ENCODE measurements at places on chromosomes 6 and 20.
A peak's percentile ranks its signal among the peaks of the same experiment; 100 is the strongest.

GRCh38 chr20:37529214-37529967, 1.7 kb upstream of the BLCAP start:
- DNase-seq = peak; percentile 46

DNA sequence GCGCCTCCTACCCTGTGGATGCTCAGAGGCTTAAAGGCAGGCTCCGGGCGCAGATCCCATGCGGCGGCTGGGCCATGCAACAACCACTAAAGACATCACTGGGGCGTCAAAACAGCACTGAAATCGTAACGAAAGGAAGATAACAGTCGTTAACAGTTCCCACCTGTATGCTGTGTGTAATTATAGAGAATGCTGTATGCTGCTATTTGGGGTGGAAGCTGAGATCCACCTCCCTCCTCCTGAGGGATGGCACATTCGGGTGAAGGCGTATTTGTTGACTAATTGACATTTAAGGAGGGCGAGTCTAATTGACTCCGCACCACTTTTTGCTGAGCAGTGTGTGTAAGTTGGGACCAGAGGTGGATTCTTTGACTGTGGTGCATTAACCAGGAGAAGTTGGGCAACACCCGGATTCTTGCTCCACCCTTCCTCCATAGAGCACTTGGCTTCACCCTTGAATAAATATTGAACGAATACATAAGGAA, 687 bp downstream of the SLC35A1 start:
- DNase-seq = peak; percentile 85

DNA sequence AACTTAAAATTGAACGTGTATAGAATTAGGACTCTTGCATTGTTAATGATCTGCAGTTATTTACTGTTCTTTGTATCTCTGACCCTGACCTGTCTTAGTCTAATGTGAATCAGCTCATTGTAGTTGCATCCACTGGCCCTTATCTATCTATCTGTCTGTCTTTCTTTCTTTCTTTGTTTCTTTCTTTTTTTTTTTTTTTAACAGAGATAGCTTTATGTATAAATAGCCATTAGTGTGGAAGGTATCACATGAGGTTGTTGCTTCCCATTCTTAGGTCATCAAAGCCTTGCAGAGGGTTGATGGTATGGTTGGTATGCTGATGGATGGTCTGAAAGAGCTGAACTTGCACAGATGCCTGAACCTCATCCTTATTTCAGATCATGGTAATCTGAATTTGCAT, 59.9 kb downstream of the ENPP1 start:
- DNase-seq = no peak

DNA sequence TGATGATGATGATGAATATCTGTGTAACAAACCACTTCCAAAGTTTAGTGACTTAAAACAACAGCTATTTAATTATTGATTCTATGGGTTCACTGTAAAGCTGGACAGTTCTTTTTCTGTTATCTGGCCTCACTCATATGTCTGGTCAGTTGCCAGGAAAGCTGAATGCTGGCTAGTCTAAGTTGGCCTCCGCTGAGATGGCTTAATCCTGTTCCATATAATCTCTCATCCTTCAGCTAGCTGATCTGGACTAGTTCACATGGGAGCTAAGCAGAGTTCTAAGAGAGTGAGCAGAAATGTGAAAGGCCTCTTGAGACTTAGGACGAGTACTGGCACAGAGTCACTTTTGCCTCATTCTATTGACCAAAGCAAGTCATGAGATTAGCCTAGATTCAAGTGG, 334.7 kb upstream of the FLRT3 start:
- no peak for DNase-seq

- DNase-seq = no peak
These were observed 35.9 kb upstream of the MDFI start for GRCh38 chr6:41602422-41602743.

- no peak for DNase-seq
These were observed 53.5 kb upstream of the GCLC start for GRCh38 chr6:53598265-53598907.

DNA sequence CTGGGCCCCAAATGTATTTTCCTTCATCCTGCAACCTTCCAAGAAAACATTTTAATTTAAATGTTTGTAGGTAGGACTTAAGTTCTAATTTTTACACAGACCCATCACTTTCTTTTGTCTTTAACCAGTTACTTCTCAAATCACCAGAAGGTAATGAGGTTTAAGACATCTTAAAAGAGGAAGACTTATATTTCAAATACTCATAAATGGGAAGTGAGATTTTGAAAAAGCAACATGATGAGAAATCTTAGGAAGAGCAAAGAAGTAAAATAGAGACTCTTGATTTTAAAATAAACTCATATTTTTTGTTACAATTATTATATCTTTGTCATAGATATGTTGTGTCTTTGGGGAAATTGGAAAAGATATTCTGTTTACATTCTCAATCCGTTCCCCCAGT, 82.3 kb downstream of the SYNE1 start:
- peak; percentile 8 for DNase-seq

DNA sequence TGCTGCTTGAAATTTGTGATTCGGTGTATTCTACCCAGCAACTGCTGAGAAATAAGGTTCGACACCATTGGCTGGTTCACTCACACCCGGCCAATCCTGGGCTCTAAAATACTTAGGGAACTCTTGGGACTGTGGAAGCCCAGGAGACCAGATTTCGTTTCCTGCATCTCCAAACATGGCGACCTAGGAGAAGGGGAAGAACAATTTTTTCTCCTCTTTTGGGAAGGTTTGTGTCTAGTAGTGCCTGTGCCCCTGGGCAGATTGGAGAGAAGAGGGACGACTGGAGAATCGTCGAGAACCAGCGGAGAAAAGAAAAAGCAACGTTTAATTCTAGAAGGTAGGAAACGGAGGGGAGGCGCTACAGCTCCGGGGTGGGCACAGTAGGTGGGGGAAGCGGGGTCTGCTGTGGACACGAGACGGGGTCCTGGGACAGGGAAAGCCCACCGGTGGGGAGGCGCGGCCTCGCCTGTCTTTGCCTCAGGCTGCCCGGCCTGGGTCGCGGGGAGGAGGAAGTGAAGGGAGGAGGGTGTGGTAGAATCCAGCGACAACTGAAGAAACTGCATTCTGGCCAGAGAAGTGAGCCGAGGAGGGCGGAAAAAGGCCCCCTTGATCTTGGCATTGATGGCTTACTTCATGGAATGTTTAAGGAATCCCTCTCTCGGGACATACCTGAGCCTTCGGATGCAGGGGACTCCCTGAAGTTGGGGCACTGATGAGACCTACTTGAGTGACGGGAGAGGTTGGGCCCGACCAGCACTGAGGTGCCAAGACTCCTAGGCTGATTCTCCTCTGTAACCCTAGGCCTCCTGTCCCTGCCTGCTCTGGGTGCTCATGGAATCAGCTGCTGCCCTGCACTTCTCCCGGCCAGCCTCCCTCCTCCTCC, at the start of gene BTN2A1:
TSS of gene BTN2A1 (plus strand) at position 150 of the 883 bp plus-strand sequence. CDS start at position 832, 682 bp downstream.
- peak; percentile 96 for DNase-seq

DNA sequence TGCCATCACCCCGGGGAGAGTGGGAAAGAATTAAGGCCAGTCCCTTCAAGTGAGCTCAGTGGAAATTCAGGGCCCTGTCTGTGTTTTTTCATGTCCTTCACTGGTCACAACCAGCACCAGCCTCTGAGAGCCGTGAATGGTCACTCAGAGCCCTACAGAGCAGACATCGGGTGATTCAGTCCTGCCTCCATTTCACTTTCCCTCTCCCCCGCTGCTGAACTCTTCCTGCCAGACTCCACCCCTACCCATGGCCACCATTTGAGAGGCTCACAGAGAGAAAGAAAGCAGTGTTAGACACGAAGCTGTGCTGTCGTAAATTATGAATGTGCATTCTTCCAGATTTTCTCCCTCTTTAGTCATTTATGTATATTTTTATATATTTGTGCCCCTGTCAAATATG, 5.4 kb downstream of the R3HDML start:
- DNase-seq = no peak
